ENCODE measurements at places on chromosomes 5 and 9.

- no peak for DNase-seq
These were observed 12.7 kb downstream of the STK10 start for GRCh38 chr5:172175263-172175719.

DNA sequence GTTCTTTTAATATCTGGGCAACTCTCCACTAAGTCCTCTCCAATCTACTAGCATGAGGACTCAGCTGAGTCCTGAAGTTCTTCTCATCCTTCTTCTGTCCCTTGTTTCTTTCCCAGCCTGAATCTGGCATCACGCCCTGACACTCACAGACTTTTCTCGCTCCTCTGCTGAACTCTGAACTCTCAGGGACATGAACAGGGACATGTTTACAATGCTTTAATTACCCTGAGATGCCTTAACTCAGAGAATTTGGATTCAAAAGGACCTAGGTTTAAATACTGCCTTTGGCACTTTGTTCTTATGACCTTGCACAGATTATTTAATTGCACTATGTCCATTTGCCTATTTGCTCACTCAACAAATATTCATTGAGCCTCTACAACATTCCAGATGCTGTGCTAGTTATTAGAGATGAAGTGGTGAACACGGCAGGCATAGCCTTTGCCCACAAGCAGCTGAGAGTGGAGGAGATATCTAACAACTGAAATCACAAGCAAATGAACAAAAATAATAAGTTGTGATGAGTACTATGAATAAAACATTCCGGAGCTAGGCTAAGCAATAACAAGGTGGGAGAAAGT, 106.0 kb downstream of the ADRB2 start:
- DNase-seq, result no peak

- no peak for DNase-seq
These were observed 177.6 kb downstream of the NNT start for GRCh38 chr5:43780586-43780985.

- DNase-seq, result no peak
These were observed 20.6 kb downstream of the LAMC3 start for GRCh38 chr9:131029574-131029952.

- DNase-seq, result no peak
These were observed 95.3 kb downstream of the PRELID2 start for GRCh38 chr5:145739843-145740242.

DNA sequence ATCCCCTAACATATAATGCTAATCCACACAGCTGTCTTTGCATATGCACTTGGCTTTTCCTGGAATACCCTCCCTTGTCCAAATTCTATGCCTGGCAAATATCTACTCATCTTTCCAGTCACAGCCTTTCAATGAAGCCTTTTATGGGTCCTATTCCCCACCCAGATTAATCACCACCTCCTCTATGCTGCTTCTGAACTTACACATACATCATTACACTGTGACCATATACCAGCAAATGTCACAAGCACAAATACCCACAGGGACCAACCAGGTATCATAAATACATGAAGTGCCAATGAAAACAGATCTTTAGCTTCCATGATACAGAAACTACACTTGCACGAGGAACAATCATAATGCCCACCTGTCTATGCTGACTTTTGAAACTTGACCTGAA, 22.3 kb downstream of the LPAR1 start:
- no peak for DNase-seq

- no peak for DNase-seq
These were observed 141.7 kb downstream of the SV2C start for GRCh38 chr5:76224898-76225297.

- no peak for DNase-seq
These were observed 57.3 kb upstream of the ZNF608 start for GRCh38 chr5:124803617-124804323.

GRCh38 chr9:127896395-127897192, 2.8 kb downstream of the ST6GALNAC6 start:
- DNase-seq, result no peak

- DNase-seq, result no peak
These were observed 142.6 kb upstream of the LMX1B start for GRCh38 chr9:126471084-126471624.

DNA sequence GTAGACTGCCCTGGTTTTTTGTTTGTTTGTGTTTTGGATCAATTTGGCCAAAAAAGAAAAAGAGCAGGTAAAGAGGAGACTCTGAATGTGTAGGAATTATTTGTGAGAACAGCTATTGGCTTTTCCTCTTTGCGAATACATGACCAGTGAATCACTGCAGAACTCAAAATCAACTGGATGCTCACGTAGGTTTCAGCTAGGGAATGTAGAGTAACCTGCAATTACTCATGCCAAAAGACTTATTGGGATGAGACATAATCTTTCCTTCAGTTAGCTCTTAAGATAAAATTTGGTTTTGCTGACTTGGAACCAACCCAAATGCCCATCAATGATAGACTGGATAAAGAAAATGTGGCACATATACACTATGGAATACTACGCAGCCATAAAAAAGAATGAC, 348.0 kb downstream of the NPR3 start:
- DNase-seq, result no peak

DNA sequence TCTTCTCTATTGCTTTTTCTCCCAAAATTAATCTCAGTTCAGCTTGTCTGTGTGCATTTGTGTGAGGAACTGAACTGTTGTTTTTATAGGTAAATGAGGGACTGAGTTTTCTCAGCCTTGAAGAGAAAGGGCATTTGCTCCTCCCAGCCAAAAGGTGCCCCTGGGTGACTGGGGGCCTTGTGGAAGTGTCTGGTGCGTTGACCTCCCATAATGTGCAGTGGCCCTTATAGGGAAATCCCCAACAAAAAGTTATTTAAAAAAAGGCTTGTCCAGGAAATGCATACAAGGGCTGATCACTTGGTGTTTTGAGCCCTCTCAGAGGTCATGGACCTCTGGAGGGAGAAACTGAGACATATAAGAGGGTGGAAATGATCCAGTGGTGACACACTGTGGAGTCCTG, 239.7 kb upstream of the KLF9 start:
- no peak for DNase-seq

- DNase-seq, result no peak
These were observed 9.4 kb downstream of the SCGB3A2 start for GRCh38 chr5:147887930-147888329.

- no peak for DNase-seq
These were observed 68.1 kb downstream of the GDNF start for GRCh38 chr5:37771731-37772130.

- DNase-seq, result no peak
These were observed 139.0 kb downstream of the ARHGEF28 start for GRCh38 chr5:73764996-73765395.

- no peak for DNase-seq
These were observed 62.8 kb upstream of the STC2 start for GRCh38 chr5:173391031-173391430.

GRCh38 chr5:2013301-2014057, 130.8 kb upstream of the IRX4 start:
- DNase-seq, result no peak

GRCh38 chr5:173103411-173103810, 40.9 kb upstream of the BNIP1 start:
- no peak for DNase-seq

DNA sequence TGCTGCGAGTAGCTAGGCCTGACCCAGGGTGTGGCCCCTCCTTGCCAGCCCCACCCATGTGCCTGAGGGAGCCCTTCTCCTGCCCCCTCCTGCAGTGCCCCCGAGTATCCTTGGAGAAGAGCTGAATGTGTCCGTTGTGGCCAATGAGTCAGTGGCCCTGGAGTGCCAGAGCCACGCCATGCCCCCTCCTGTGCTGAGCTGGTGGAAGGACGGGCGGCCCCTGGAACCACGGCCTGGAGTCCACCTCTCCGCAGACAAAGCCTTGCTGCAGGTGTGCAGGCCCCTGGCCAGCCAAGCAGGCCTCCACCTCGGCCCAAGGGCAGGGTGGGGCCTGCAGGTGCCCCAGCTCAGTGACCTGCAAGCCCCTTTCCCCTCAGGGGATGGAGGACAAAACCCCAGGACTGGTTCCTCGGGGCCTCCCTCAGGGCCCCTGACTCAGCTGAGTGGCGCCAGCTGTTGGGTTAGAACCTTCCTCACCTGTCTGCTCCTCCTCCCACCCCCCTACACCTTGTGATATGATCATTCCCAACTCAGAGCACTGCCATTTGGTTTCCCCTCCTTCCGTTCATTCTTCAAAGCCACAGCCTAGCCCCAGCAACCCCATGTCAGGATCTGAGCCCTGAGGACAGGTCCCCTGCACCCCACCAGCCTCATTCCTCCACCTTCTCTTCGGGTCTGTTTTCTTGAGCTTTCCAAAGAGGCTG, 80.0 kb upstream of the ASS1 start:
- no peak for DNase-seq

GRCh38 chr9:33921967-33922895, 105.3 kb downstream of the UBE2R2 start:
- no peak for DNase-seq

Data from 8988T (cell line).